ENCODE measurements at places on chromosomes 2 and 18.

- DNase-seq: no peak
These were observed 1.5 kb downstream of the ACSL3 start for GRCh38 chr2:222862106-222862908.

GRCh38 chr2:28408764-28409599 lies 16.3 kb downstream of the FOSL2 start:
- peak; percentile 80 for DNase-seq

GRCh38 chr2:176944998-176945397 lies 267.6 kb upstream of the HNRNPA3 start:
- no peak for DNase-seq

GRCh38 chr2:26580151-26580550 lies 61.0 kb downstream of the CIB4 start:
- no peak for DNase-seq

GRCh38 chr2:235968616-235969324 lies 199.4 kb downstream of the GBX2 start:
- DNase-seq: no peak

DNA sequence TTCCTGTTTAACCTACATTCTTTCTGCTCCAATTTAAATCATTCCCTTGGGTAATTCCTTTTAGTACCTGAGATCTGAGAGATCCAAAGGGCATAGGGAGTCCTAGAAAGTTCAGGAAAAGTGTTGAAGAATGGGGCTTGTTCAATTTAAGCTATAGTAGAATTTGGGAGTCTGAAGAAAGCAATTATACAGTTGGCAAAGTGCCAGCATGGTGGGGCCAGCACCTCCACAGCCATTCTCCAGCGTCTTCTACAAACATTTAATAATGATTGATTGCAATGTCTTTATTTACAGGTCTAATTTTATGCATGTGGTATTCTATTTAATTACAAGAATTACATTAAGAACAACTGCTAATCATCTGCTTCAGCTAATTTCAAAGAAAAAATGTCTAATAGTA lies 957.7 kb upstream of the GYPC start:
- no peak for DNase-seq

GRCh38 chr18:69291755-69292154 lies 108.9 kb upstream of the DOK6 start:
- DNase-seq: no peak

GRCh38 chr2:241052677-241053360 lies 49.3 kb downstream of the MTERF4 start:
- DNase-seq: no peak

DNA sequence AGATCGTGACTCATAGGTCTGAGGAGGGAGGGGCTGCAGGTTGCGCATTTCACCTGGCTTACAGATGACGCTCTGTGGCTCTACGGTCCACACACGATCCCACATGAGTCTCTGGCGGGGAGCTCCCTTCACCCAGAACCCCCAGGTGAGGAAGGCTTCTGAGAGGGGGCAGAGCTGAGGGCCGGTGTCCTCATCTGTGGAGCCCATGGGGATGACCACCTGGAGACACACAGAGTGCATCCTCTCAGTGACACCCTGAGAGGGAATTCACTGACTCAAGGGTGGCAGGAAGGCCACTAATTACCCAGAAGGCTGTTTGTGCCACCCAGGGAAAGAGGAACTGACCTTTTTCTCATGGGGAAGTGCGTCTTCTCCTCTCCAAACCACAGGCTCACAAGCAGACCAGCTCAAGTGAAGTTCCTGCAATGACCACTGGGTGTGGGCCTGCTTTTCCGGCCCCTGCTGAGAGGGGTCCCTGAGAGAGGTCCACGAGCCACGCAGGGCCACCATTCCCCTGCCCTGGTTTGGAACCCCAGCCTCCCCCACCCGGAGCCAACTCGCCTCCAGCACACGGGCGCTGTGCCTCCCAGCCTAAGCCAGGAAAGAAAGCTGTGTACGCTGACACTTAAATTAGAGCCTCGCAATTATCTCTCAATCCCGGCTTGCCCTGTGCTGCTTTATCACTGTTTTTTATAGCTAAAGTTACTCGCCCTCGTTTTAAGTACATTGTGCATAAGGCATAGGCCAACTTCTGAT lies 114.1 kb downstream of the BCL11A start:
- DNase-seq: no peak

- DNase-seq: no peak
These were observed 535.1 kb downstream of the RNF144A start for GRCh38 chr2:7452110-7452876.

- DNase-seq: no peak
These were observed 29.3 kb downstream of the ZC3H15 start for GRCh38 chr2:186515376-186515775.

- no peak for DNase-seq
These were observed 199.2 kb downstream of the SMAD2 start for GRCh38 chr18:47731276-47731675.

DNA sequence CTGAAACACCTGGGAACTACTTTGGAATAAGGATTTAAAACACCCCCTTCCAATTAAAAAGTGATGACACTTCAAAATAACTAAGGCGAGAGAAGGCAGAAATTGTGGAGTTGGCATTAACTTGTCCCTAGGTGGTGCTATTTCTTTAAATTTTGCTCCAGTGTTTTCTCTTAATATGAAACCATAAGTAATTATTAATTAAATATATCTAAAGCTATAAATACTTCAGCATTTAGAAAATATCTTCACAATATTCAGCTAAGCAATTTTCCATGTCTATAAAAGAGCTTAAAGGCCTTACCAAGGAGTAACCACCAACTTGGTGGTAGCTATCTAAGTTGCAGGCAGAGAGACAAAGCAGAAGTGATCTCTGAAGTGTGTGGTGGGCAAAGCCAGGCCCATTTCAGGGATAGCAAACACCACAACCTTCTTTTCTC lies 186.8 kb upstream of the PGAP1 start:
- DNase-seq: peak; percentile 47

- DNase-seq: no peak
These were observed 69.3 kb downstream of the BCL11A start for GRCh38 chr2:60484133-60484645.

DNA sequence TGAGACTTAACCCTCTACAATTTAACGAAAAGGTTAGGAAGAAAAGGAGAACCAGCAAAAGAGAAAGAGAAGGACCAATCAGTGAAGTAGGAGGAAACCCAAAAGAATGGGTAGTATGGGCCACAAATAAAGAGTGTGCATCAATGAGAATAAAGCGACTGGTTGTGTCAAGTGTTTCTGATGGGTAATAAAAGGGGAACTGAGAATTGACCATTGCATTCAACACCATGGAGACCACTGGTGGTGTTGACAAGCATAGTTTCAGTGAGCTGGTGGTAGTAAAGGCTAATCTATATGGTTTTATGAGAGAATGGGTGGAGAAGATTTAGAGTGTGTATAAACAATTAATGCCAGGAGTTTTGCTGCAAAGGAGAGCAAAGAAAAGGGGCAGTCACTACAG lies 75.4 kb downstream of the CSRNP3 start:
- DNase-seq: no peak

DNA sequence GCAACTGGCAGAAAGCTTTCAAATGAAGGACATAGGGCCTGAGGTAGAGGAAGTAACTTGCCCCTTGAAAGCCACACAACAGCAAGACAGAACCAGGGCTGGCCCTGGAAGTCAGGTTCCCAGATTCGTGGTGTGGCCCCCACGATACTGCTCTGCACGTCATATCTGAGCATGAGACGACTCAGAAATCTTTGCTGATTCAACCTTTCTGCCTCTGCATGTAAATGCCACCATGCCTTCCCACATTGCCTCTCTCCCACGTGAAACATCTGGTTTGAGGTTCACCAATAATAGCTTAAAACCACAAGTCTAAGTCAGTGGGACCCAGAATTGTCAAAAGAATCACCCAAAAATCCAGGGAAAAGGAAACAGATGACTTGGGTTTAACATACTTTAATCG lies 214.0 kb upstream of the TRIB2 start:
- DNase-seq: peak; percentile 39

DNA sequence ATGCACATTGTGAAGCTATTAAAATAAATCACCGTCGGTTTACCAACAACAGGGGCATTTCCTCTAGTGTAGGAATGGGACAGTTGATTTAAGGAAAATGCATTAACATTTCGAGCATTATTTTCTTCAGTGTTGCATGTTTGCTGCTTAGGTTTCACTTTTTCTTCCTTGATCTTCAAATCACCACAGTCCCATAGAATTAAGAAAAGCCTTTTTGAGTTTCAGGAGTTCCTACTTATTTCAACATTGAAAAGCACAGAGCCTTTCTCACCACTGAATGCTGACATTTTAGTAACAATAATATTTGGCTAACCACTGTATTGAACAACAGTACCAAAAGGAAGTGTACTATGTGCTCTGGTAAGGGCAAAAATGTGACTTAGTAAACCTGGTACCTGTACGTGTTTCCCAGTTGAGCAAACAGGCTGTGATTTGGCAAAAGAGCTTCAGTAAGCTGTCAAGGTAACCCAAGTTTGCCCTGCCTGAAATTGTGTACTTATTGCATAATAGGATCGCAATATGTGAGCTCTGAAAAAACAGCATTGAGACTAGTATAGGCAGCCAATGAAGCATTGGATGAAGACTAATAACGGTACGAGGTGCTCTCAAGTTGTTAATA lies 2.2 kb downstream of the LRRTM4 start:
- no peak for DNase-seq

DNA sequence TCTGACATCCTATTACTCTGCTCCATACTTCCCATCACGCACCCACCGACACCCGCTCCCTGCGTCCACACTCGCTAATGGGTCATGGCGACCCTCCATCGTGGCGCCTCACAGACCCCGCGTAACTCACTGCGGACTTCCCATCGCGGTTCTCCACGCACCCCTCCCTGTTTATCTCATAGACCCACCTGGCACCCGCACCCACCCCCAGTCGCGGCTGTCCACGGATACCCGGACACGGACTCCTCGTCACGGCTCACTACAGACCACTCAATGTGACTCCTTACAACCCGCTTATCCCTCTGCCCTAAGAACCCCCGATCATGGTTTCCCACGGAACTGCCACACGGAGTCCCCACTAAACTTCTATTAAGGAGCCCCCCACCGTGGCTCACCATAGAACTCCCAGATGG lies 458 bp downstream of the CXXC1 start:
- DNase-seq: no peak

- peak; percentile 80 for DNase-seq
These were observed 40.0 kb upstream of the MCM6 start for GRCh38 chr2:135916207-135916606.

GRCh38 chr2:230891509-230891908 lies 26.8 kb downstream of the ITM2C start:
- no peak for DNase-seq

DNA sequence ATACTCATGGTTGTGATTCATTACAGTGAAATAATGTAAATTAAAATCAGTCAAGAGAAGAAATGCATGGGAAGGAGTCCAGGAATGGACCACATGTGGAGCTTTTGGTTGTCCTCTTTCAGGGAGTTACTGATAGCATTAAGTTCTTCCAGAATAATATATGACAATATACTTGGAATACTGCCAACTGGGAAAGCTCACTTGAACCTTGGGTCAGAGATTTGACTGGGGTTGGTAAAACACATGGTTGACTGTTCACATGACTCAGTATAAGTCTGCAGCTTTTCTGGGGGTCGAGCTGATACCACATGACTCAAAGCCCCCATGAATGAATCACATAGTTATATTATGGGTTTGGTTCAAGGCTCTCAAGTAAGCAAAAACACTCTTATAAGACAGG lies 1109.0 kb upstream of the CHAC2 start:
- DNase-seq: no peak

DNA sequence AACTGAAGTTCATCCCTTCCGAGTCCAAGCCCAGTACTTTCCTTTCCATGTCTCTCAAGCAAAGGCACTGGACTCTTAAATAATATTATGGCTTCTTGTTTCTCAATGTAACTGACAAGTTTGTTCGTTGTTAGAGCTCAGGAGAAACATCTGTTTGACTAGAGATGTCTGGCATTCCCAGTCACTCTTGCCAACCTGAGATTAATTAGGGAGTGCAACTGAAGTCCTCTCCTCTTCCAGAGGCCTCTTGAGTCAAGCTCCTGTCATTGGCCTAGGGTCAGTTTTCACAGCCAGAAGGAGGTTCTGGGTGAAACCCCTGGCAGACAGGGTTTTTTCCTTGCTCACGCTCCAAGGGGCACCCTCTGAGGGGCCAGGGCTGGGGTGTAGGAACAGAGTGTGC lies 196.1 kb downstream of the AGPS start:
- no peak for DNase-seq

DNA sequence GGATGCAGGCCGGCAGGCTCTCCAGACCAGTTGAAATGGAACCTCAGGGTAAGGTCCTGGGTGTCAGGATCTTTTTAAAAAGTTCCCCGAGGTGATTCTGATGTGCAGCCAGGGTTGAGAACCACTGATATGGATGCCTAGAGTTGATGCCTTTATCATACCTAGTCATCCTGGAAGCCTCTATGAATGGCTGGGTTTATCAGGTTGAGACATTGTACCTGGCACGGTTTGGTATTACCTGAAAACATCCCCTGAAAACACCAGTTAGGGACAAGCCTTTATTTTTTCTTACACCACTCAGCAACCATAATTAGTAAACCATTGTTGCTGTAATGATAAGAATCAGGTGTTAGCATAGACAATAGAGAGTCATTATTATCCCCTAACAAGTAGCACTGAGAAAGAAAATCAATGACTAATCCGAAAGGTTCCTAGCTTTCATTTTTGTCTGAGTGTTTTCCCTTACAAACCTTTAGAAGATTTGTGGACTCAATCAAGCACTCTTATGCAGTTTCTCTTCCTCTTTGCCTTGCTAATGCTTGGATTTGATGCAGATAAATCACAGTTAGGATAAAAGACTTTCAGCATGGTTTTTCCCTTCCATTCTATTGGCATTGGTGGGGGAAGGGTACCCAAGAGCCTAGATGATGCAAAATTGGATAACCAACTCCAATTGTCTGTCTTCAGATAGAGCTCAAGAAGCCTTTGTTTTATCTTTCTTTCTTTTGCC lies 116.5 kb upstream of the LYPD6 start:
- DNase-seq: no peak

GRCh38 chr2:233780771-233781170 lies 2.6 kb downstream of the MROH2A start:
- no peak for DNase-seq

DNA sequence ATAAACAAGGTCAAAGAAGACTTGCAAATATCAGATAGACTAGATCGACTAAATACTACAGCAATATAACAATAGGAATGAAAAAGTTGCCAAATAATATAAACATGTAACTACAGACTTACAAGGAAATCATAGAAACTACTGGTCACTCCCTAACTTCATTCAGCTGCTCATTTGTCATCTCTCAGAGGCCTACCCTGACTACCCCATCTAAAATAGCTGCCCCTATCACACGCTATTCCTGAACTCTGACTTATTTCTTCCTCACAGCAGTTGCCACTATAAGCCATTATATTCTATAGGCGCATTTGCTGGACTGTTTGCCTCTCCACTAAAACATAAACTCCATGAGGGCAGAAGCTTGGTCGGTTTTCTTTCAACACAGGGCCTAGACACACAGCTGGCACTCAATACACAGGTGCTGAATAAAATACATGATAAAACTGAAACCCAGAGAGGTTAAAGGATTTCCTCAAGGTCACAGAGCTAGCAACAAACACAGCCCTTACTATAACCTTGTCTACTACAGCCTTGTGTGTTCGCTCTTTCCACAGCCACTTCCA lies 1.8 kb downstream of the STRN start:
- no peak for DNase-seq

Data from CD4-positive, alpha-beta T cell treated with Interleukin-2 at 100 ng/mL for 4 hours (primary cell).